ENCODE measurements at places on chromosomes 5 and 9.

DNA sequence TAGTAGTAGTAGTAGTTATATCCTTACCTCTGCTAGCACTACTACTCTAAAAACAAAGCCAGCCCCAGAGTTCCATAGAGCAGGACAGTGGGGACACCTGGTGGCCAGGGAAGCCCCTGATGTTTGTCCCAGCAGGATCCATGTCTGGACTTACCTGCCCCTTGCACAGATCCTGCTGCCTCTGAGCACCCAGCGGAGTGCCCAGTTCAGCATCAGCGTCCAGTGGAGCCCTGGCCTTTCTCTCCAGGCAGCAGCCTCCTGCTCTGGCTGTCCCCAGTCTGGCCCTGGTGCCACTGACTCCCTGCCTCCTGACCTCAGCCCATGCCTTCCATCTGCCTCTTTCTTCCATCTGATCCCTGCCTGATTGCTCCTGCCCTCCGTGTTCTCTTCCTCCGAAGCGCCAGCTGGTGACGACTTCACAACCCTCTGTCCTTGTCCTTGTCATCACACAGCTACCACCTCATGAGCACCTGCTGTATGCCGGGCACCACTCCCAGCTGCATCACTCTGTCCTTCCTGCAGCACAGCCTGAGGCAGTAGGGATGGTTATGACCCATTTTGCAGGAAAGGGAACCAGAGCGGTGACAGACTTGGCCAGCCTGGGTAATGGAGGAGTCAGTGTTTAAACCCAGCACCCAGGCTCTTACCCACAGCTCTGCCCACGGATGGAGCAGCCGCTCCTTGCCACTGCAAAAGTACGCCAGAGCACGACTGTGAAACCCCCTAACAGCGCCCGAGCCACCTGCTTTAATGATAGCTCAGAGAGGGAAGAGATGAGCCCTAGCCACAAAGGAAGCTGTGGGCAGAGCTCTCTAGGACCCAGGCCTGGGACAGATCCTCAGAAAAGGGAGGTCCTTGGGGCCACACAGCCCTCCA, 11.5 kb downstream of the SARDH start:
- DNase-seq = peak; percentile 55

DNA sequence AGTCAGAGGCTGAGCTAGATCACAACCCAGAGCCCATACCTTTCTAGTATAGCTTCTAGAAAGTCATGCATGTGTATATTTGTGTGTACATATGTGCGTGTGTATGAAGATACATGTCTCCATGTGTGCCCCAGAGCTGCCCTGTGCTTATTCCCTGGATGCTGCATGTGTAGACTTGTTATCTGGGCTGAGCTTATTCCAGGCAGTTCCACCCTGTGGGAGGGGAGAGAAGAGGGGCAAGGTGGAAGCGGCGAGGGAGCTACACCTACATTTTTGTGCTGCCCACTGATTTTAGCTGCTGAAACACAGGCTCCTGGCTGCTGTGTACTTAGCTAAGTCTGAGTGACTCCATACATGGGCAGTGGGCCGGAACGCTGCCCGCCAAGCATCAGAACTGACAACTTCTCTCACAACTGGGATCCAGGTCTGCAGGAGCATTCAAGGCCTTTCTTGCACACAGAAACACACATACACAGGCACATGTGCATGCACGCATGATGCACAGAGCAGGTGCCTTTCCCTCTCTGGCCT, 38.0 kb upstream of the XPA start:
- DNase-seq = no peak

GRCh38 chr9:94584555-94584954, 9.1 kb downstream of the FBP2 start:
- no peak for DNase-seq

GRCh38 chr5:61534481-61535267, 202.6 kb downstream of the ZSWIM6 start:
- no peak for DNase-seq

DNA sequence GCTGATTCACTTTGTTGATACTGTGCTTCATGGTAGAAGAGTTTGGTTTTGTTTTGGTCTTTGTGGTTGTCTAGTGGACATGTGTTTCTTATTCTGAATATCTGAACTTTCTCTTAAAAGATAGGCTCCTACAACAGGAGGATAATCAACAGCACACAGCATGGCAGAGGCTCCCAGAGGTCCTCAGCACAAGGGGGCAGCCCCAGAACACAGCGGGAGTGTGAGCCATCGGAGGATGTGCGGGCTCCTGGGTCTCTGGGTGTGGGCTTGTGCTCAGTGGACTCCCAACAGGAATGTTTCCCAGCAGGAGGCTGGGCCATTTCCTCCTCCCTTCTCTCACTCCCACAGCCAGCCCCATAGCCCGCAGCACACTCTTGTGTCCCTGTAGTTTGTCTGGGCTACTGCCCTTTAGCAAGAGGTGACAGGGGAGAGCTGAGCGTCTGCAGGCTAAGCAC, 164.3 kb upstream of the OTULINL start:
- no peak for DNase-seq

- no peak for DNase-seq
Measured at GRCh38 chr9:97812247-97812543, 40.8 kb upstream of the FOXE1 start.

DNA sequence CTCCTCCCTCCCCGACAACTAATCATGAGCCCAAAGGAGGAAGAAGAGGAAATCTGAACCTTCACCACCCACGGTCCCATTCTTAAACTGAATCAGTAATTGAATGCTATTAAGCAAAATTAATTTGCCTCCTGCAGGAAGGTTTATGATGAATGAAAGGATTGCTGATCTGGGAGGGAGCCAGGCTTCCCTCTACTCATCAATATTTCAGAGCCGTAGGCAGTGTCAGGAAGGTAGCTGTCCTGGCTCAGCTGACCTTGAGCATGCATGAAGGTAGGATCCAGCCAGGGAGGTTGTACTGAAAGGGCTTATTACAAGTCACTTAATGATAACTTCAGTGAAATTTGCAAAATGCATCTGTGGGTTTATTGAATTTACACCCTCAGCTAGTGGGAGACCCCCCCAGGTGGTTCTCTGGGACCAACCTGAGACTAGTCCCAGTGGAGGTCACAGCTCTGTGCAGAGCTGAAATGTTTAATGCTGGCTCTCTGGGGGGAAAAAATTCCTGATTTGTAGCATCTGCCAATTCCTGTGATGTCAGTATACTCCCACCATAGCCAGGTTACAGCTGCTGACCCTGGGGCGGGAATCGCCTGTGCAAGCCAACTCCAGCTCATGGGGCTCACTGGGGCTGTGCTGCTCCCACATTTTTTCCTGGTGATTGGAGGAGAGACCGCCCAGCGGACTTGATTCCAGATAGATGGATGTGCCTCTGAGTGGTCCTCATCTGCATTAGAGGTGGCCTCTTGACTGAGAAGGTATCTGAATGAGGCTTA, 47.9 kb upstream of the NCS1 start:
- DNase-seq = no peak

GRCh38 chr5:322281-322941, 897 bp downstream of the AHRR start:
- no peak for DNase-seq

DNA sequence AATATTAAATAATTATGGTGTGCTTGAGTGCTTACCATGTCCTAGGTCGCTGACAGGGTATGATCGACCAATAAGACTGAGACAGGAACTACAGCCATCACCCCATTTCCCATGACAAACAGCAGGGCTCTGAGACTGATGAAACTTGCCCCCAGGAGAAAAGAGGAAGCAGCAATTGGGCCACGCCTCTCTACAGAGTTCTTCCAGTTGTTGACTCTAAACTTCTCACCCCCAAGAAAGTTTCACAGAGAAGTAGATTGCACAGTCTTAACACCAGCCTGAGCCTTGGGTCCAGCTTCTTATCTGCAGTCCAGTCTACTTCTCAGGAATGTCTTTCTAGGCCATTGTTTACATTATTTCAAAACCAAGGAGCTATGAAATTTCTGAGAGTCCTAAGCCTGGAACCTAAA, 182.2 kb upstream of the ANKRD55 start:
- no peak for DNase-seq

DNA sequence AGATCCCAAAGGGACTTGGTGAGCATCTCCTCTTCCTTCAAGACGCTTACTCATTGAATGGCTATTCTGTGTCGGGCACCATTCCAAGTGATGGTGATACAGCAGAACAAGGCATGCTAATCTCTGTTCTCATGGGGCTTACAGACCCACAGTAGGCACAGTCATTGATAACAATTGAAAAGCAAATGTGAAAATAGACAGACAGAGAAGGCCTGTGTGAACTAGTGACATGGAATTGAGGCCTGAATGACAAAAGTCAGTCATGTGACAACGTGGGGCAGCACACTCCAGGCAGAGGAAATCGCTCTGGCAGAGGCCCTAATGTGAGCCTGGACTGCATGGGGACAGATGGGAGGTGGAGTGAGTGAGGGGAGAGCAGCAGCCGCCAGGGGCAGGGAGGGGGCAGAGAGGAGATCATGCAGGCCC, 70.7 kb upstream of the CPLX2 start:
- no peak for DNase-seq

- DNase-seq = no peak
Measured at GRCh38 chr5:149071216-149071615, 8.4 kb upstream of the SH3TC2 start.

DNA sequence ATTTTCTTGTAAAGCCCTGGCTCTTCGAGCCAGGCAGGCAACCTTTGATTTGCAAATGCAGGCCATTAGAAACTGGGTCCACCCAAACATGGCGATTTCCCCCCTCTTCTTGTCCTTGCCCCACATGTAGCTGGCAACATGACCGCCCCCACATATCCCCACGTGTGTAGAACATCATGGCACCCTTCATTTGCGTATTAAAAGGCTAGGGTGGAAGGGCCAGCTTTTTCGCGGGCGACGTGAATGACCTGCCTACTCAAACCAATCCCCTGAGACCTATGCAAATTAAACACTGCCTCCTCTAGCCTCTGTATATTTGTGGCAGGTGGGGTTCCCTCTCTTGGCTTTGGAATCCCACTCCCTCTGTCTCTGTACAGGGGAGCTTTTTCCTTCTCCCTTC, 107.0 kb upstream of the CLINT1 start:
- DNase-seq = no peak

DNA sequence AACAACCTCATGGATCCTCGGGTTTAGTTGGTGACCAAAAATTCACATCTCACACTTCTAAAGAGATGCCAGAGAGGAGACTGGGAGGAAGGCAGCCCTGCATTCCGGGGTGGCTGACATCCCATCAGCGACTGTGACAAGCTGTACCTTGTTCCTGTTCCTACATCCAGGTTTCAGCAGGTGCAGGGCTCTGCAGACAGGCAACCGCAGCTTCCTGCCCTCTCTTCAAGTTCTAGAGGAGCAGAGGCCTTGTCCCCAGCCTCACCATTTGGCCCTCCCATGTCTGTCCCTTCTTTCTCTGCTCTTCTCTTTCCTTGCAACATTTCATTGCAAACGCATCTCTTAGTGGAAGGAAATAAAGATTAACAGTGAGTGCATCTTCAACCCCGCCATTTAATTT, 454.6 kb downstream of the IRX1 start:
- no peak for DNase-seq

GRCh38 chr9:36154331-36154952, 14.7 kb upstream of the CCIN start:
- no peak for DNase-seq

DNA sequence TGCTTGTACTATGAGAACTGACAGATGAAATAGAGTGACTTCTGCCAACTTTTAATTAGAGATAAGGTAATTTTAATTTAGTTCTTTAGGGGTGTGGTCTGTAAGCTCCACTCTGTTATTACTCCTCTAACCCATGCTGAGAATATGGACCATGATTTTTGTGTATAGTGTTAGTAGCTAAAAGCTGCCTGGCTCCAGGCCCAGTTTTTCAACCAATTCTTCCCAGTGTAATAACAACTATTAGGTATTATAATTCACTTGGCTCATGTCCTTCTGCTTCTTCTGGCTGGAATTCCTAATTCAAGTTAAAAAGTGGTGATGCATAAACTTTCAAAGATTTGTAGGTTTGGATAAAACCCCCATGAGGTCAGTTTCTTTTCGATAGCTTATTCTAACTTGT, 216.3 kb downstream of the ISL1 start:
- DNase-seq = peak; percentile 19

DNA sequence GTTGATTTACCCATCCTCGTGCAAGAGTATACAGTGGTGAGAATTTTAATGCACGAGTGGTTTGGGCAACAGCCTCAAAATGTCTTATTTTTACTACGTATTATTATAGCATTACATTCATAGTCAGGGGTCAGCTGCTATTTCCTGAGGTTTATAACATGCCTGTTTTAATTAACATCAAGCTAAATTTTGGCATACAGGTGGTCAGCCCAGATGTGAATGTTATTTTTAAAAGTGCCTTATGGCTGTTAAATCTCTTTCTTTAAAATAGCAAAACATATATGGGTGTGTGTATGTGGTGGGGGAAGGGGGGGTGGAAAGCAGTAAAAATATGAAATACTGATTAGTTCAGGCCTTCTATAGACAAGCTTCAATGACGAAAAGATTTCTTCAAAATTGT, 424.5 kb upstream of the CLINT1 start:
- DNase-seq = no peak

- DNase-seq = no peak
Measured at GRCh38 chr5:92861531-92862285, 719.3 kb downstream of the NR2F1-AS1 start.

DNA sequence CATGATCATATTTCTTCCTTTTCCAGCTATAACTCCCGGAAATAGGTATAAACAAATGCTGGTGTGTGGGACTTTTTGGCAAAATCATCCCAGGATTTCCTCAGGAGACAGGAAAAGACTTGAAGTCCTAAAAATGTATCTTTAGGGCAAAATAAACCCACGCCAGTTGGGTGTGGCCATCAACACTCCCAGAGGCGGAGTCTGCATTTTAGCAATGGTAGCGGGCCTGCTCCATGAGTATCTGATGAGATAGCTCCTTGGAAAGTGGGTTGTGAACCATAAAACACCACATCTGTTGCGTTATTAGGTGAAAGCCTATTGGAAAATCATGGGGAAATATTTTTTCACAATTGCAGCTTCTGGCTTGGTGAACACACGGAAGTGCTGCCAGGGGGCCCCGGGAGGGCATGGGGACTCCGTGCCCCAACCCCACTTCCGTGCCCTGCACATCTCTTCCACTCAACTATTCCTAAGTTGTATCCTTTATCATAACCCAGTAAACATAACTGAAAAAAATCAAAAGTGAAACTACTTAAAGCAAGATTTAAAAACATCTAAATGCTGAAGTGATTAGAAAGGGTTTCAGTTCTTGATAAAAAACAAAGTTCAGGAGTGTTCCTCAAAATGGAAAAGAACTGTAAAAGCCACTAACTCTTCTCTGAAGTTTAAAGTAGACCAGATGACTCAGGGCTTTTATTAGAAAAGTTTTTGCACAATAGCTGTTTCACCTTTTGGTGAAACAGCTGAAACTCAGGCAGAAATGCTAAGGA, 111.2 kb downstream of the LRRC70 start:
- no peak for DNase-seq

DNA sequence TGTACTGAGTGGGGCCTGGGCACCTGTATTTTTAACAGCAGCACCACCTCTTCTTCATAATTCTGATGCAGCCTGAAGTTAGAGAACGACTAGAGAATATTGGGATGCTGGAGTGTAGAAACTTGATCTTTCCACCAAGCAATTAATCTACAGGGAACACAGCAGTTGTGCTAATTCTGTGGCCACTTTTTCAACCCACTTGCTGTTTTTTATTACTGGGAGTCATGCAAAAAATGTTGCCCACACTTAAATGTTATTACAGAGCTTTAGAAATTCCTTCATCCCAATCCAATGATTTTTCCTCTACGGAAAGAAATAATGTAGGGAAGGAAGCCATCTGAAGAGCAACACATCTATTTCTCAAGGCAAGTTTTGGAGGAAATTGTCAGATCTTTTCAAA, 190.9 kb upstream of the TUT7 start:
- no peak for DNase-seq

- no peak for DNase-seq
Measured at GRCh38 chr9:129184596-129185122, 6.6 kb upstream of the IER5L start.

All from NCI-H748 treated with DMSO at 0.1 percent for 48 hours (cell line).